Activated B cell treated with CpG ODN at 0.5 μM for 24 hours (primary cell): ENCODE measurements at places on chromosomes 1 and 21. TPM values are rescaled to one million over a fixed set of nuclear protein-coding genes. Genes with fewer than 3 reads are reported as not detected.

Gene FCRL2
- 48.0 and 51.6 TPM in 2 replicates for total RNA-seq

Gene SPATA21
- not detected in 2 replicates for total RNA-seq

Gene ECM1
- total RNA-seq = 1.7 and 2.1 TPM in 2 replicates

Gene FMO5
- total RNA-seq = 1.5 and 1.8 TPM in 2 replicates

Gene OR10J5
- total RNA-seq = not detected in 2 replicates

Gene SERTAD4
- not detected in 2 replicates for total RNA-seq

Gene OPTC
- not detected in 2 replicates for total RNA-seq

Gene B3GALT5
- not detected in 2 replicates for total RNA-seq

Gene CCDC30
- total RNA-seq = 3.5 and 4.3 TPM in 2 replicates

Gene SPRR1B
- total RNA-seq = not detected in 2 replicates

Gene NDC1
- total RNA-seq = 10.6 and 14.0 TPM in 2 replicates

Gene CLIC6
- not detected in 2 replicates for total RNA-seq

Gene HSD17B7
- 32.1 and 32.6 TPM in 2 replicates for total RNA-seq

Gene CASZ1
- 31.1 and 35.6 TPM in 2 replicates for total RNA-seq

Gene LORICRIN
- 0.59 and 0.80 TPM in 2 replicates for total RNA-seq

Gene PLPPR5
- total RNA-seq = not detected in 2 replicates

Gene AMY1C
- not detected in 2 replicates for total RNA-seq

Gene FOXO6
- 0.12 and 0.55 TPM in 2 replicates for total RNA-seq

Gene PTPN7
- 29.4 and 31.0 TPM in 2 replicates for total RNA-seq

Gene LCE1D
- total RNA-seq = not detected in 2 replicates

Gene EBNA1BP2
- 59.9 and 61.8 TPM in 2 replicates for total RNA-seq

Gene S100A5
- 0.51 TPM in 1 of 2 replicates, not detected in the other for total RNA-seq

Gene KCNH1
- total RNA-seq = not detected in 2 replicates

Gene UTS2
- 4.1 and 5.9 TPM in 2 replicates for total RNA-seq

Gene PROK1
- total RNA-seq = not detected in 2 replicates

Gene LCE1B
- total RNA-seq = not detected in 2 replicates

Gene CNR2
- total RNA-seq = 44.5 and 51.0 TPM in 2 replicates

Gene UBASH3A
- 0.20 TPM in 1 of 2 replicates, not detected in the other for total RNA-seq

Gene LEPROT
- total RNA-seq = 11.3 and 15.4 TPM in 2 replicates

Gene PEX10
- total RNA-seq = 17.4 and 18.9 TPM in 2 replicates

Gene FAM72B
- 0.98 and 2.2 TPM in 2 replicates for total RNA-seq
